NT2/D1 (cell line): ENCODE measurements at places on chromosomes 4 and X.

GRCh38 chr4:145635117-145635516 lies 15.9 kb downstream of the MMAA start:
- no peak for DNase-seq

DNA sequence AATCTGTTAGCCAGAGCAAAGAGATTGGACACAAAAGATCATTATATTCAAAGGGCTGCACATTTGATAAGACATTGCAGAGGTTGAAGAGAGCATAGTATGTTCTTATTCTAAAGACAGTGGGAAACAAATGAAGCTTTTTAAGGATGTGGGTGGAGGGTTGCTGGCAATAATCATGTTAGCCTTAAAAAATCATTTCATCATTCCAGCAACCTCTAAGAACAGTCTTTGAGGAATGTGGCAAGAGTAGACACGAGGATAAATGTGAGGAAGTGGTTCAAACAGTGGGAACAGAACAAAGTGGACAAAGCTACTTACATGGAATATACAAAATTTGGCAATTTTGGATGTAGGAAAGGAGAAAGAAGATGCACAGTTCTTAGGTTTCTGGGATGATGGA lies 167.3 kb upstream of the SPRY1 start:
- no peak for DNase-seq

DNA sequence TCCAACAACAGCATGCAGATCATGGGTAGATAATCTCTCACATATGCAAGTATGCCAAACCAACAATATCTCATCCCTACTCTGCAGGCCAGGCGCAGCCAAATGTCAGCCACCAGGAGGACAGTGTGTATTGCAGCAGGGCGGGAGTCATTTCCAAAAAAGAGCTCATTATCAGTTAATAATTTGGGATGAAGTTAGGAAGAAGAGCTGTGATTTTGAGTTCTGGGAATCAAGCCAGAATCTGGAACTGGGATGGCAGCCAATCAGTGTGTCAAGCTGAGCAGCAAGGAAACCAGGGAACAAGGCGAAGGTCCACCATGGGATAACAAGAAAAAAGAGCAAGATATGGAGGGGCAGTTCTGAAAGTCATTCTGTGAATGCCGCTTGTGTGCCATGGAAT lies 88.2 kb upstream of the CAMK2D start:
- no peak for DNase-seq

DNA sequence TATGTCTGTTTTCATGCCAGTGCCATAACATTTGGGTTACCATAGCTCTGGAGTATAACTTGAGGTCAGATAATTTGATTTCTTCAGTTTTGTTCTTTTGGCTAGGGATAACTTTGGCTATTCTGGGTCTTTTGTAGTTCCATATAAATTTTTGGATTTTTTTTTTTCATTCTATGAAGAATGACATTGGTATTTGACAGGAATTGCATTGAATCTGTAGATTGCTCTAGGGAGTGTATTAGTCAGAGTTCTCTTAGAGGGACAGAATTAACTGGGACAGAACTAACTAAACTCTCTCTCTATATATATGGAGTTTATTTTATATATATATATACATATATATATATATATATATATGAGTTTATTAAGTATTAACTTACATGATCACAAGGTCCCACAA lies 32.2 kb upstream of the SLIT2 start:
- DNase-seq, result no peak

DNA sequence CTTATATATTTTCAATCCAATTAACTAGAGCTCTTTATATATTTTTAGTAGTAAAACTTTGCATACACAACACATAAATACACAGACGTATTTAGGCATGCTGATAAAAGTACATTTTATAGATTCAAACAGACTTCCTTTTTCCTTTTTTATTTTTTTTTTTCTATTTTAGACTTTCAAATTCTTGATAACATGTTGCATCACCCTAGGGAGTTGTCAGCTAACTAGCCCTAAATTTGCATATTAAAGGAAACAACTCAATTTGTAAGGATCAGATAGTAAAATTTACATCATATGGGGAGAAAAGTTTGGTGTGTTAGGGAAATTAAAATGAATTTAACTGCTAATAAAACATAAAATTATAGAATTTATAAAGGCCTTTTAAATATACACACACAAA lies 47.4 kb upstream of the APOOL start:
- DNase-seq, result no peak

DNA sequence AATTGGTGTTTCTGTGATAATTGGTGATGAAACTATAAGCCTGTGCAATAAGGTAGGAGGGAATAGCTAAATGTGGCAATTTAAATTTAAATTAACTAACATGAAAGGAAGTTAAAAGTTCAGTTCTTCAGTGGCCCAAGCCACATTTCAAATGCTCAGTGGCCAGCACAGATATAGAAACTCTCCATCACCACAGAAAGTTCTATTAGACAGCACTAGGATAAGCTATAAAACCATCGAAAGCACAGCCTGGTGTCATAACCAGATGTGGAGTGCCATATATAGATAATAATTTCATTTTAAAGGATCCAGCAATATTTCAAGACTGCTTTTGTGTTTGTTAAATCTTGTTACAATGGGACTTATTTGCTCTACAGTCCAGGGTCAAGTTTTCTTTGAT lies 119.3 kb upstream of the NR3C2 start:
- DNase-seq, result no peak

GRCh38 chr4:185379326-185380295 lies 16.1 kb downstream of the LRP2BP start:
- no peak for DNase-seq

DNA sequence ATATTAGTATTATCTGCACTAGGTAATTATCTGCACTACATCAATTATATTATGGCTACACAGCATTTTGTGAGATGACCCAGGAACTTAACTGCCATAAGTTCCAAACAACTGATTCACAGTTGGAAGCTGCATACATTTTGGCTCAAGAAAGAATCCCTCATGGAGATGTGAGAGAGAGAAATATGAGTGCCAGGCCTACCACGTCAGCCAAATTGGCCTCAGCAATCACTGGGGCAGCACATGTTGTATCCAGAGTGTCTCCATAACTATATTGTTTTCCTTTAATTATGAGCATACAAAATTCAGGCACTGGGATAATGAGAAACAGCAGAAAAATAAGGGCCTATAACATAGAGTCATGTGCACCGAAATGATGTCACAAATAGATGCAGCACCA lies 174.2 kb upstream of the DMD start:
- no peak for DNase-seq

DNA sequence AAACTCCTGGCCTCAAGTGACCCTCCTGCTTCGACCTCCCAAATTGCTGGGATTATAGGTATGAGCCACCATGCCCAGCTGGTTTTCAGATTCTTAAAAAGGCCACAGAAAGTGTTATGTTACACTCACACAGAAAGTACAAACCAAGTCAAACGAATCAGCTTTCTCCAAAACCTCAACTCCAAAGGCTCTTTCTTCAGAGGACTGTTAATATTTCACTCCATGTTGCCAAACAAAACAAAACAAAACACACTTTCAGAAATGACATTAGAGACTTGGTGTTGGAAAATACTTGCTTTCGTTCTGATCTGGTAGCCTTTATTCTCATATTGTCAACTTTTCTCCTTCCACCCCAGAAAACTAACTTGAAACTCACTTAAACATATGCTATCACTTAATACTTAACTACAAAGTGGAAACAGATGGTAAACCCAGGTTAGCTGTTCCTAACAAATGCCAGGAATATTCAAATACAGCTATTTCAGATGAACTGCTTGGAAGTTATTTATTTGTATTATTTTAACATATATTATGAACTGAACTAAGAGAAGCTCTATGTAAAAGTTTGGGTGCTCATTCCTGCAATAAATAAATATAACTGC lies 34.7 kb downstream of the RLIM start:
- DNase-seq, result no peak

GRCh38 chr4:128703948-128704347 lies 105.6 kb upstream of the JADE1 start:
- no peak for DNase-seq

DNA sequence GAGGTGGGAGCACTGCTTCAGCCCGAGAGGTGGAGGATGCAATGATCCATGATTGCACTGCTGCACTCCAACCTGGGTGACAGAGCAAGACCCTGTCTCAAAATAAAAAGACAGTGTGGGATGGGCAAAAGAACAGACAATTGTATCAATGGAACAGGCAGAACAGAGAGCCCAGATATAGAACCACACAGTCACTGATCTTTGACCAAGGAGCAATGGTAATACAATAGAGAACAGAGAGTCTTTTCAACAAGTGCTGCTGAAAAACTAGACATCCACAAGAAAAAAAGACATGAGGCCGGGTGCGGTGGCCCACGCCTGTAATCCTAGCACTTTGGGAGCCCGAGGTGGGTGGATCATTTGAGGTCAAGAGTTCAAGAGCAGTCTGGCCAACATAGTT lies 5.9 kb downstream of the FAM53A start:
- DNase-seq, result no peak

DNA sequence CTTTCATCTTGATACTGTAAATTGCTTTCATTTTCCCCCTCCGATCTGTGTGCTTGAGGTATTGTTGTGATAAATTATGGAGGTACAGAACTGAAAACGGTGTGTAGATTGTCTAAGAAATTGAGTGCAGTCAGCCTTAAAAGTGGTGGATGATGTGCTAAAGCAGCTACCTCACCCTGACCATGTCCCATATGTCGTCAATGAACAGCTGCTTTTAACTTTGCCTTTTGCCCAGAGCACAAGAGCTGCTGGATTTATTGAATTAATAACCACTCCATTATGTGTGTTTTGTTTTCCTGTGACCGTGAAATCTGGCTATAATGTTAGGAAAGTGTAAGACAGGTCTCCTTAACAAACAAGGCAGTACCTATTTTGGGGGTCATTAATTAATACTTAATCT lies 581.9 kb upstream of the PITX2 start:
- DNase-seq, result no peak

DNA sequence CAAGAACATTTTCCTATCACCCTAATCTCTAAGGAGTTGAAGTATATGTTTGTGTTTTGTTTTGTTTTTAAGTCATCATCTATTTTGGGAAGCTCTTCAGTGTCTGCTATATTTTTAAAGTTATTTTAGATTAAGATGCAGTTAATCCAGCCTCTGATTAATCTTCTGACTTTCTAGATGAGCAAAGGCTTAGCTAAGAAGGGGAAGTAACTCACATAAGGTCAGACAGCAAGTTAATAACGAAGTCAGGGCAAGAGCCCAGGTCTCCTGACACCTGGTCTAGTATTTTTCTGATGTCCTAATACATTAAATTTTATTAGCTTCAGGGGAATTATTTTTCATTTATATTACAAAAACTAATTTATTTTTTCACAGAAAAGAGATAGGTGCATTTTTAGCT lies 168.5 kb downstream of the SOWAHB start:
- no peak for DNase-seq

- no peak for DNase-seq
These were observed 7.6 kb downstream of the SLC25A43 start for GRCh38 chrX:119406776-119407175.

DNA sequence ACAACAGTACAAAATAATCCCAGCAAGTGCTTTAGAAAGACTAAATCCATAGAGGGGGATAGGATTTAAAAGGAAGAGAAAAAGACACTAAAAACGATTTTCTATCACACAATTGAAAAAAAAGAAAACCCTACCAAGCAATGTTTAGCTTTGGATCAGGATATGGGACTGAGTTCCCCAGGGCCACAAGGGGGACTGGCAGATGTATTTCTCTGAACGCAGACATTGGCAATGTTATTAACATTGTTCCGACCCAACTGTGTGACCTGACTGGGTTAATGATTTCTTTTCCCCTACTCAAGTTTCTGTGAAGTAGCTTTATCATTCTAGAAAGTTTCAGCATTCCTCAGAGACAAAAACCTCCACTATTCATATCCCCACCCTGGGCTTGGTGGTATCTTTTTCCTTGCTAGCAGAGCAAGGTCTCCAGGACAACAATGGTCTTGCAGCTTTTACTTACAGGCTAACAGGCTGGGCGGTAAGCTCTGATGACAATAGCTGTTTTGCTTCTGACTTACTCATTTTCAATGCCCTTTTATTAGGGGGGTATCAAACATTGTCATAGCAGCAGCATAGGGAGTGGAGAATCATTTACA lies 25.8 kb downstream of the SLC7A11 start:
- no peak for DNase-seq

- DNase-seq, result no peak
These were observed 81.6 kb downstream of the NAF1 start for GRCh38 chr4:163085085-163085484.

- DNase-seq, result no peak
These were observed 54.5 kb upstream of the FBXW7 start for GRCh38 chr4:152590179-152591031.

DNA sequence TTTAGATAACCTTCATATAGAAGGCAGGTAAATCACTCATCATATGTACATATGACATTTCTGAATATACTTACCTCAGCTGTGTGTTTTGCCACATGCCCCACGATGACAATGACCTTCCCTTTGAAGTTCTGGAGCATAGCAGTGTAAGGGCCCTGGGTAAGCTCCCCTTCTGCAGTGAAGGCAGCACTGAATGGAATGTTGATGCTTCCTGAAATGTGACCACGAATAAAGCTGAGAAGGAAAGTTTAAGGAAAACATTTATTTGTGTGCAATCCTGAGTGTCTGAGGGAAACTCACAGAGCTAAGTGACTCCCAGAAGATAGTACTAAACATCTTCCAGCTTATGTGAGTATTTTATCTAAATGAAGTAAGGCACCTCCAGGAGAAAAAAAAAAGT lies 200.1 kb downstream of the NPNT start:
- no peak for DNase-seq

DNA sequence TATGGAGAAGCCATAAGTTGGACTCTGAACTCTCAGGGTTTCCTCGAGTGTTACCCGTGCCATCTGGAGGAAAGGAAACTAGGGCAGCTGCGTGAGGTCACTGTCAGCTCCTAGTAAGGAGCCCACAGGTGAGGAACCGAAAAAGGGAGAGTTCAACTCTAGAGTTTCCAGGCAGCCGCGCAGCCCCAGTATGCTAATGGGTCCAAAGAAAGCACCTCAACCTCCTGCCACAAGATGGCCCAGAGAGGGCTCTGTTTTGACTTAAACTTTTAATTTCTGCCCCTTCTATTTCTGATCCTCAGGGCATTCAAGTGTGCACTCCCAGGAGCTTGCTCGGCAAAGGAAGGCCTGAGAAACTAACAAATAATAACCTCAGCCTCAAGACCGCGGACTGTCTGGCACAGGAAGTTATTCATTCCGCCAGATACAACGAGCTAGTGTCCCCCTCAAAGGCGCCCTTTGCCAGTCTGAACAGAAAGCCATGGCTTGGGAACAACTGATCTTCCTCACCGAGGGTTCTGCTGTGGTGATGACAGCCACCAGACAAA lies 13.9 kb downstream of the SCARB2 start:
- DNase-seq, result no peak

- no peak for DNase-seq
These were observed 28.4 kb downstream of the KLF3 start for GRCh38 chr4:38692421-38692820.

GRCh38 chr4:176195184-176195978 lies at the start of gene SPATA4:
Gene SPATA4, minus strand, starts transcription at chr4:176195585. Its CDS starts 23 bp downstream, at chr4:176195562.
- peak; percentile 82 for DNase-seq

DNA sequence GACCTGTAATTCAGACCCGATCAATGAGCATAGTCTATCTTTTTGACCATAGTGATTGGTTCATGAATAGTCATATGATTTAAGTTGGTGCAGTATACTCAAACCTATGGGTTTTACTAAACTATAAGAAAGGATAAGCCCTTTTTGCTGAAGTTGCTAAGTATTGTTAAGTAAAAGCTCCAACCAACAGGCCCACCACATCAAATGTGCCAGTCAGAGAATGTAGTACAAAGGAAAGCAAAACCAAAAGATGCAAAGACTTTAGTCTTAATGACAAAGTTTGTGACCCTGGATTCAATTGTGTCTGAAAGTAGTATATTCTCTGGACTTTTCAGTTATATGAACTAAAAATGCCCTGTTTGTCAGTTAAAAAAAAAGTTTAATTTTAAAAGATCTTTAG lies 208.1 kb upstream of the TET2 start:
- no peak for DNase-seq
